ENCODE measurements at places on chromosomes 3 and 15.

GRCh38 chr15:80350941-80351610 is 53.1 kb upstream of the ARNT2 start:
- no peak for DNase-seq

- DNase-seq: no peak
Observed at GRCh38 chr3:30681649-30682211, 75.3 kb downstream of the TGFBR2 start.

DNA sequence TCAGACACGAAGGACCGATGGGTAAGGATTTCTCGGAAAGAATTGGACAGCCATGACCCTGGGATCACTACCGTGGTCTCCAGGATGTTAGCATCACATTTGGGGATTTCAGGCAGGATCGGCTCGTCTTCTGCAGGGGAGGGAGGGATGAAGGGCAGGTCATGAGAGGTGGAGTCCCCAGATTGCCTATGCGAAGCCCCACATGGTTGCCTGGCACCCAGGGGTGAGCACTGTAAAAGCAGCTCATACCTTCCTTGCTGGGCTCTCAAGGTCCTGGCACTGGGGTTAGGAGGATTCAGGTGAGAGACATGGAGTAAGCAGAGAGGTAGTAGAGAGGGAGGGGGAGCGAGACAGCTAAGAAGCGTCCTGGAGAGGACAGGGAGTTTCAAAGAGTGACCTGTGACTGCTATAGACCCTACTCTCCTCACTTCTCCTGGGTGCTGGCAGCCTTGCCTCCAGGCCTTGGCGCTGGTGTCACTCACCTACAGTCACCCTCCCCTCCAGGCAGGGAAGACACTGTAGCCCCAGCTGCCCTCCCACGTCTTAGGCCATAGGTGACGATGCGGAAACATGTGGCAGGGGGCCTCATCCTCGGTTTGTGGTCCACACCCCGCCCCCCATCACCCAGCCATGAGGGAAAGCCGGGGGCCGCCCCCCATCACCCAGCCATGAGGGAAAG is 15.0 kb upstream of the EHD4 start:
- DNase-seq: no peak

GRCh38 chr3:144549166-144549565 is 577.5 kb downstream of the DIPK2A start:
- no peak for DNase-seq

- no peak for DNase-seq
Observed at GRCh38 chr3:107999215-107999775, 91.5 kb downstream of the CD47 start.
